ENCODE measurements at places on chromosomes 4 and X. TPM values are rescaled to one million over a fixed set of nuclear protein-coding genes. Genes with fewer than 3 reads are reported as not detected.

The HTRA3 gene
- 49.2 TPM for total RNA-seq

The MAGEB10 gene
- total RNA-seq, result not detected

The PLAC8 gene
- total RNA-seq, result 4.0 TPM

The BRS3 gene
- total RNA-seq, result not detected

The CSN1S1 gene
- total RNA-seq, result not detected

DNA sequence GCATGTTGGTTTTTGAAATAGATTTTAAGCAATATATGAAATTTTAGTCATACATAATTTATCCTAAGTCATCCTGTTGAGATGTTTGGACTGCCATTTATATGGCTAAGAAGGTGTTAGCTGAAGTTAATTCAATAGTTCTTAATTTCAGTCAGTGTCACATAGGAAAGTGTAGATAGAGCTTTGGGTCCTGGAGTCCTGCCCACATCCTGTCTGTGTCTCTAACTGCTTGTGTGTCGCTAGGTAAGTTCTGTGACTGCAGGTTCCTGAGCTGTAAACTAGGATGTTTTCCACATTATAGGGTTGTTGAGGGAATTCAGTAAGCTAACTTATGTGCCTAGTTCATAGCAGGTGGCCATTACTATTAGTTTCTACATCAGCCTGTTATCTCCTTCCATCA lies 20.7 kb downstream of the OFD1 start:
- no peak for DNase-seq

DNA sequence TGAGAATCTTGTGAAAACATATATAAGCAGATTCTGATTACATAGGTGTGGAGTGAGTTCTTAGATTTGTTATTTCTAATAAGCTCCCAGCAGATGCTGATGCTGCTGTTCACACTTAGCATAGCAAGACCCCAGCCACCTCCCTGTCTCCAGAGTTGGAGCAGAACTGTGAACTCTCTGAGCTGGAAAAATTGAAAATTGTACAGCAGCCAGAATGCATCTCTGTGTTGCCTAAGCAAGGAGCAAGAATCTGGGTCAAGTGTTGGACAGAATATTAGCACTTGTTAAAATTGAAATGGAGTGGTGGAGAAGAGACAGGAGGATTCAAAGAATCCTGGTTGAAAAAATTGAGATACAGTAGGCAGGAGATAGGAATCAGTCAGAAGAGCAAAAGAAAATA lies 146.6 kb upstream of the FAM47C start:
- no peak for DNase-seq

- DNase-seq, result no peak
These were observed 131.3 kb downstream of the FHDC1 start for GRCh38 chr4:153067376-153067775.

GRCh38 chr4:88143504-88143903 lies 14.9 kb downstream of the ABCG2 start:
- no peak for DNase-seq

DNA sequence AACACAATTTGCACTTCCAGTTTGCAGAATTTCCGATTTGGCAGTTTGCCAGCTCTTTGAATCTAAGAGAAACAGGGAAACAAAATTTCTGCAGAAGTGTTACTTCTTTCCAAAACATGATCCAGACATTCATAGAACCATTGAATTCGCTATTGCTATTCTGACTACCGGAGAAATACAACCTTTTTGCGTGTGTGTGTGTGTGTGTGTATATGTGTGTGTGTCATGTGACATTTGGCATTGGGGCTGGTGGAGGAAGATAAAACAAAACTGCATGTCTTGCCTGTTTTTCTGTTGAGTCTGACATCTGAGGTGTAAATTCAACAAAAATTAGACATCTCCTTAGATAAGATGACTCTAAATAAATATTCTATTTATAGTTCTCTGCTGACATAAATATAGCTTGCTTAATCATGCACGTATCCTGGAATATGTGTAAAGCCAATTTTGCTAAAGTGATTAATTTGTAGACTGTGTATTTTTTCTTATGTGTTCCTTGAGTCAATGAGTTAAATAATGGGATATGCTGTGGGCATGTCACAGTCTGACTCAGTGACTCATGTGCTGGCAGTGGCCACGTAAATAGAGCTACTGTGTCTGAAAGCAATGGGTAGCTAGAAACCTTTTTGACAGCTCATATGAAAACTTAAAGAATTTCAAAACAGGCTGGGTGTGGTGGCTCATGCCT lies 98.9 kb downstream of the HPGD start:
- no peak for DNase-seq

GRCh38 chr4:46124773-46125413 lies 1.0 kb upstream of the GABRG1 start:
- DNase-seq, result peak; percentile 5

GRCh38 chr4:101103381-101104142 lies 243.8 kb downstream of the PPP3CA start:
- DNase-seq, result peak; percentile 11

GRCh38 chrX:54482839-54483593 lies 13.0 kb downstream of the FGD1 start:
- DNase-seq, result no peak

GRCh38 chr4:903066-904046 lies 28.8 kb downstream of the GAK start:
- no peak for DNase-seq

DNA sequence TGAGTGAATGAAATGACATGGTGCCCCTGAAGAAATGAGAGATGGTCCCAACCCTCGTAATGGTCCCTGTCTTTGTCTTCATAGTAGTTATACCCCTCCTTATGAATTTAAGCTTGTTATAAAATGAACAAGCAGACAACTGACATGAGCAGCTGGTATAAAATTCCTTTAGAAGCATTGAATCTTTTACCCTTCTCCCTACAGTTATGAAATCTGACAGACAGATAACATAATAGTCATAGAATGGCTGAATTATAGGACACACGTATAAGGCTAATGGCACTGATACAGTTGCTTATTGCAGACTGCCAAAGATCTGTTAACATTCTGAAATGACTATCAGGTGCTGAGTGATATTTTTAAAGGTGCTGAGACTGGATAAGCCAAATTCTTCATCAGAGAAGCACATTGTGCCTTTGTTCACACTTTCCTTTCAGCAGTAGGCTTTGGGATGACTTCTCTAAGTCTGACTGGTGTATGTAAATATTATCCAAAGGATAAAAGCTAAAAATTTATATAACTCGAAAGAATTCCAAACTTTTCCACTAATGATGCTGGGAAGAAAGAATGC lies 47.4 kb upstream of the PDGFC start:
- DNase-seq, result no peak

DNA sequence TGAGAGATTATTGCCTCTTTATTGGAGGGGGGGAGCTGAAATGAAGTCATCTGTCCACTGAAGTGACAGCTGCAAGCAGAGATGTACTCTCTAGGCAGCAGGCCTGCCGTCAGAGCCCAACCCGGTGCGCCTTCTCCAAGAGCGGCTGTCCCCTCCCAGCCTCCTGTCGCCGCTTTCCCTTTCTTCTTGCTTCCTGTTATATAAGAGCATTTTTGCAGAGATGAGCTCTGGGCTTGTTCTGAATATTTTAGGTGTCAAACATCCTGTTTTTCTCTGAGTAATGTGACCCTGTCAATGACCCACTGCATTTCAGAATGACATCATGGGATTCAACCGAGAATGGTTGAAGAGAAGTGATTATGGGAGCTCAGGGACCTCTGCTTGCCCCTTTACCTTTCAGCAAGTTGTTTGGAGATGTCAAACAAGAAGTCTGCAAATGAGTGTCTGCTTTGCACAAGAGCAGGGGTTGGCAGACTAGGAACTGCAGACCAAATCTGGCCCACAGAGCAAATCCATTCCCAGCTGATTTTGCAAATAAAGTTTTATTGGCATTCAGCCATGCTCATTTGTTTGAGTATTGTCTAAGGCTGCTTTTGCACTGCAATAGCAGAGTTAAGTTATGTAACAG lies 79.9 kb downstream of the SLC9A6 start:
- no peak for DNase-seq

- no peak for DNase-seq
These were observed 474.0 kb upstream of the NDST3 start for GRCh38 chr4:117560329-117560728.

DNA sequence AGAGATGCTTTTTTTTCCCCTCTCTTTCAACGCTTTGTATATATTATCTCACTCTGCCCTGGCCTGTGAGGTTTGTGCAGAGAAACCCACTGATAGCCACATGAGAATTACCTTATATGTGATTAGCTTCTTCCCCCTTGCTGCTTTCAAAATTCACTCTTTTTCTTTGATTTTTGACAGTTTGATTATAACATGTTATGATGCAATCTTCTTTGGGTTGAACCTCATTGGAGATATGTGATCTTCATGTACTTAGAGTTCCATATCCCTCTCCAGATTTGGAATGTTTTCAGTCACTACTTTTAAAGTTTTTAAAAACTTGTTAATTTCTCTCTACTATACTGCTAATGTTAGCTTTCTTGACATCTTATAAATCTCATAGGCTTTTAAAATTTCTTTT lies 479.5 kb upstream of the AGA start:
- no peak for DNase-seq

- DNase-seq, result no peak
These were observed 326.0 kb downstream of the ACTRT1 start for GRCh38 chrX:127726227-127726626.

Data from urinary bladder (tissue), 4 donors.